Keratinocyte (primary cell): ENCODE measurements at places on chromosomes 2 and 18. TPM values are rescaled to one million over a fixed set of nuclear protein-coding genes. Genes with fewer than 3 reads are reported as not detected.
A peak's percentile ranks its signal among the peaks of the same experiment; 100 is the strongest.

GRCh38 chr2:151367571-151367970, 10.2 kb downstream of the TNFAIP6 start:
- no peak for DNase-seq

DNA sequence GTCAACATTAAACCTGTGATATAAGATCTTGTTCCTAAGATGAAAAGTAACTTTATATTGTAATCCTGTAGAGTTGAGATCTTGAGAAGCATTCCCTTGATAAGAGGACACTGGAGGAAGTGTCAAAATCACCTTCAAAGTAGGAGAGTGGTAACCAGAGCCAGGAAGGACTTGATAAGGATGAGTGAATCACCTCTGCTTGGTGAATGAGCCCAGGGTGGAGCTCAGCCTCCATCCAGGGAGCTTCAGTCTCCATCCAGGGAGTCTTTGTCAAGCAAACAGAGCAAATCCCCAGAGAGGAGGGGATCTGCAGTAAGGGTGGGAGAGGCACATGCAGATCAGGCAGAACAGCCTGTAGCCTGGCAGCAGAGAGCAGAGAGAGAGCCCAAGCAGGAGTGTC, 167.1 kb upstream of the SIX2 start:
- no peak for DNase-seq

DNA sequence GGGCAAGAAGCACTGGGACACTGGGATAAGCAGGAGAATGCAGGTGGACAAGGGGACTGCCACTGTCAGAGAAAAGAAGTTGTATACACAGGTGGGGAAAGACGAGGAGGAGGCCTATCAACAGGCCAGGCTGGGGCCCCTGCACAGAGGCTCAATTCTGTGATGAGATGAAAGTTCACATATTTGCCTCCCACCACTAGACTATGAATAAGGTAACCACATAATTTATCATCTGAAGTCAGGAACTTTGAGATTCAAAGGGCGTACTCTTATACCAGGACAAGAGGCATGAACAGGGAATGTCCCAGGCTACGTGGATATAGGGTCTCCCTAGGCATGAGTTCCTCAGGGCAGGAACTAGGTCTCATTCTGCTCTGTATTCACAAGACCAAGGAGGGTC, 34.2 kb downstream of the RNU4ATAC start:
- no peak for DNase-seq

- DNase-seq, result no peak
These were observed 13.1 kb upstream of the GULP1 start for GRCh38 chr2:188278388-188279092.

- DNase-seq, result peak; percentile 96
These were observed 174.0 kb downstream of the TGIF1 start for GRCh38 chr18:3623769-3624545.

- no peak for DNase-seq
These were observed 5.8 kb upstream of the ARID5A start for GRCh38 chr2:96530474-96531357.

DNA sequence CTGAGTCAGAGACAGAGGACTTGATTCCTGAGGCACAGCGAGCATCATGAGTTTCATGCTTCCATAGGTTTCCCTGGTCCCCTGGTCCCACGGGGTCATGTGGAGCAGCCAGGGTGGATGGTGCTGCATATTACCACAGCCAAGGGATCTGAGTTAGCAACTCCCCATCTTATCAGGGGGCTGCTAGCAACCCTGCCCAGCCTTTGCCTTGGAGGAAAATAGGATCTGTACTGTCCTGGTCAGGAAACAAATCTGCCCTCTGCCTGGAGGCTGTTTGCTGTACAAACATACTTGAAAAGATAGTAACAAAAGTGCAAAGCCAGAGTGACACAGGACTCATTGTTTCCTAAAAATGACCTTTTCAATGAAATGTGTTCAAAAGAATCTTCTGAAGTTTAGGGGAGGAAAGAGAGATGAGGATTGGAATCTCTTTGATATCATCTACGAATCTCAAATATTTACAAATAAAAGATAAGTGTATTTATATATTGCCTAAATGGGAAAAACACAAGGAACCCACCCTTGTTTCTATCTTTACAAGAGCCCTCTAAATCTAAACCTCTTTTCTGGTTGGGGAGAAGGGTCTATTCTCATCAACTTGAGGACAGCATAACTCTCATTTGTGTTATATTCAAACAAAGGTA, 194.8 kb downstream of the CD226 start:
- DNase-seq, result no peak

GRCh38 chr2:36140391-36140790, 215.2 kb upstream of the CRIM1 start:
- no peak for DNase-seq

GRCh38 chr2:220393711-220394110, 766.3 kb downstream of the SLC4A3 start:
- DNase-seq, result no peak

DNA sequence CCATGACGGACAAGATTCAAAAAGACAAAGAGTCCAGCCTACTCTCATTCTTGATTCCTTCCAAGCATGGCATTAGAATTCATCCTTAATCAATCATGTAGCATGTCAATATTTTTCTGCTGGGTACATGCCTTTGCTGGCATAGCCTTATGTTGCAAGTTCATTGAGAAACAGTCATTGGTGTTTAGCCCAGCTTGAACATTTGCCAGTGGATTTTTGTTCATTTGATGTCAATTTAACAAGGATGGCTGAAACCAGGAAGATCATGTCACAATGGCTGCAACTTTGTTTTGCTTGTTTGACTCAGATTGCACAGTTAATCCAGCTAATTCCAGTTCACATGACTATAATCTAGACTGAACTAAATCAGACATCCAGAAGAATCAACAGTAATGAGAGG, 1132.2 kb downstream of the LRP1B start:
- DNase-seq, result no peak

DNA sequence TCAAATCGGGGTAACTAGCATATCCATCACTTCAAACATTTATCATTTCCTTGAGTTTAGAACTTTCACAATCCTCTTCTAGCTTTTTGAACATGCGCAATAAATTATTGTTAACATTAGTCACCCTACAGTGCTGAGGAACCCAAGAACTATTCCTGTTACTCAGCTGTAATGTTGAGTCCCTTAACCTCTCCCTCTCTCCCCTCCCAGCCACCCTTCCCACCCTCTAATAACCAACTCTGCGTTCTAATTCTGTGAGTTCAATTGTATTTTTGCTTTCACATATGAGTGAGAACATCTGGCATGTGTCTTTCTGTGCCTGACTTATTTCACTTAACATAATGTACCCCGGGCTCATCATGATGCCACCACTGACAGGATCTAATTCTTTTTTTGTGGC, 78.6 kb upstream of the RANBP2 start:
- no peak for DNase-seq

GRCh38 chr2:63399156-63399555, 189.1 kb downstream of the WDPCP start:
- DNase-seq, result no peak

DNA sequence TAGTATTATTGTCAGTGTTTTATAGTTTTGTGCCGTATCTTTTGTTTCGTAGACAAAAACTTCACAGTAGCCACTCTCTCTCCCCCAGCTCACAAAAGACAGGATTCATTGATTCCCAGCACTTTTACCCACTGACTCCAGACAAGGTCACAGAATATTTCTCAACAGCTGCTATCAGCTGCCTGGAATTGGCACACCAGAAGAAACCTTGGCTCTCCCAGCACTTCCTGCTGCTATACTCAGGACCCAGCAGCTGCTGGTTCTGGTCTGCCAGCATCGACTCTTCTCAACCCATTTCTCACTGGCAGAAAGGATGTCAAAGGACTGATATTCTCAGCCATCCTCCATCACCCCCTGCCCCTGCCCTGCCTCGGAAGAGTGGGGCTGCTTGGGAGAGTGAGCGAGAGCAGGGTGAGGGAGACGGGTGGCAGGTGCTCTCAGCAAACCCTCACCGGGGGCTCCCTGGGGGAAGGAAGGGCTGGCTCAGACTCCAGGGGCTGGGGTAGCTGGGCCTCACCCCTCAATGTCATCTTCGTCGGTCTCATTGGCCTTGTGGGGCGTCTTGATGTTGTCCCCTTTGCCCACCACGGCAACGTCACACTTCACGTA, 6.1 kb upstream of the OTOF start:
- DNase-seq, result no peak

GRCh38 chr2:129923265-129924091, 56.0 kb upstream of the RAB6C start:
- no peak for DNase-seq

GRCh38 chr2:72887032-72887739, at the start of gene SPR:
TSS of gene SPR (plus strand) at chr2:72887408. CDS start at chr2:72887433, 25 bp downstream.
- DNase-seq, result no peak

Gene REV1
- 28.9 to 56.4 TPM (median 42.6 TPM) in 3 replicates for polyA plus RNA-seq

Gene RAB17
- polyA plus RNA-seq, result 1.4 to 3.7 TPM (median 2.4 TPM) in 3 replicates

Gene ATF2
- polyA plus RNA-seq, result 31.6 to 42.7 TPM (median 39.9 TPM) in 3 replicates

Gene TMEM178A
- 0.03 to 0.44 TPM (median 0.07 TPM) in 3 replicates for polyA plus RNA-seq
